Activated T-helper 9 cell treated with anti-CD3 and anti-CD28 coated beads, Interleukin-2, amount 50 U/mL, for 16 hours (primary cell): ENCODE measurements at places on chromosomes 1 and 21.

GRCh38 chr1:114111731-114112641 lies 41.7 kb downstream of the SYT6 start:
- no peak for DNase-seq

GRCh38 chr21:39536835-39537234 lies 75.9 kb upstream of the B3GALT5 start:
- DNase-seq, result no peak

DNA sequence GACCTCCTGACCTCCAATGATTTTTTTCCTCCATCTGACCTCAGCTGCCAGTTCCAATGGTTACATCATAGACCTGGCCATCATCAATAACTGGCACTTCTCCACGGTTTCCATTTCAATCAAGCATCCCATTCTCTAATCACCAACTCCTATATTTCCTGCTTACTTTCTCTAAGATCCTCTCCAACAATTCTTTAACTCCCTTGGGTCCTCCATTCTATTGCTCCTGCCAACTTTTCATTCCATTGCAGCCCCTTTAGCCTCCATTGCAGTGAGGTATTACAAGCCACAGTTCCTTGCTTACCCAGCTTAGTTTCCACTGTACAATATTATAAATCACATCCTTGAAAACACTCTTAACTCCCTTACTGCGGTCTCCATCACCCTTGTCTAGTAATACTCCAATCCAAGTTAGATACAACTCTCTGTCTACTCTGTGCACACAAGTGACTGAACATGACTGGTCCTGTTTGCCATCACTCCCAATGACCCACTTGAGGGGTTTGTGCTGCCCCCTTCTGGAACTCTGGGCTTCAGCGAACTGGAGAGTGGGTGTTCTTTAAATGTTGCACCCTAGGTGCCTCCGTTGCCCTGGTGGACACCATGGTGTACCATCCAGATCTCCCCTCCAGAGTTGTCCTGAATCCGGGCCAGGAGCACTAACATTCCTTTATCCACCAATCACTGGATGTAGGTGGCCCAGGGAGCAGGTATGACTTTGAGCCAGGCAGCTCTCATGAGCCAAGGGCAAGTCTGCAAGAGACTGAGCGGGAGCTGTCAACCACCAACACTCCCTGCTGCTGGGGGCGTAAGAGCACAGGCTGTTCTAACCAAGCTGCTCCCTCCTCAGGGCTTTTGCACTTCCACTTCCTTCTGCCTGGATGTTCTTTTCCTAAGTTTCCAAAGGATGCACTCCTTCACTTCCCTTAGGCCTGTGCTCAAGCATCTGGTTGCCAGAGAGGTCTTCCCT lies 3.7 kb upstream of the FNDC7 start:
- DNase-seq, result peak; percentile 41

GRCh38 chr1:70334436-70334835 lies 20.1 kb downstream of the ANKRD13C start:
- DNase-seq, result no peak

GRCh38 chr1:54407404-54408146 lies 1.4 kb upstream of the SSBP3 start:
- peak; percentile 34 for DNase-seq

DNA sequence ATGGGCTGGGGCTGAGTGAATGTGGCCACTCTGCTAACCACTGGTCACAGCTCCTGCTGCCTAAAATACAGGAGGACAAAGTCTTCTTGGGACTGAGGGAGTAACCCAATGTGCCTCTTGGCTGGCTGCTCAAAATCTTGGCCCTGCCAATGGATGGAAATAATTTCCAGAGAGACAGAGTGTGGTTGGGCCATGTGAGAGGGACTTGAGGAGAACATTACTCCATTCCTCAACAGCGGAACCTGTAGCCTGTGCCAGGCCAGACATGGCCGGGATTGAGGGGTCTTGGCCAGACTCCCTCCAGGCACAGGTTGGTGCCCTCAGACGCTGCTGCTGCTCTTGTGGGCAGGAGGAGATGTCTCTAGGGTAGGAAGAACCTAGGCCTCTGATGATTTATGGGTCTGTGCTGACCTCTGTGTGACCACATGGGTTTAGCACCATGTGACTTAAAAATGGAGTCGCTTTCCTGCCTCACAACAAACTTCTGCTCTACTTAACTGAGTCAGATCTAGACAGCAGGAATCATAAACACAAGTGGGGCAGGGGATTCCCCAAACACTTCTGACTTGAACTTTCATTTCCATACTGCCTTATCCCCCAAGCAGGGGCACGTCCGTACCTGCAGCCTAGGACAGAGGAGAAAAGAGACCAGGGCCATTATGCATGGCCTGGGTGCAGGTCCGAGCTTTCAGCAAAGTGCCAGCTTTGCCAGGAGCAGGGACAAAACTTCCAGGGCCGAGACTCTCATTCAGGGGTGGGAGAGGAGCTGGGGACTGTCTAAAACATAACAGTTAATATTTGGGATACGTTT lies 79.2 kb downstream of the CD34 start:
- peak; percentile 34 for DNase-seq

DNA sequence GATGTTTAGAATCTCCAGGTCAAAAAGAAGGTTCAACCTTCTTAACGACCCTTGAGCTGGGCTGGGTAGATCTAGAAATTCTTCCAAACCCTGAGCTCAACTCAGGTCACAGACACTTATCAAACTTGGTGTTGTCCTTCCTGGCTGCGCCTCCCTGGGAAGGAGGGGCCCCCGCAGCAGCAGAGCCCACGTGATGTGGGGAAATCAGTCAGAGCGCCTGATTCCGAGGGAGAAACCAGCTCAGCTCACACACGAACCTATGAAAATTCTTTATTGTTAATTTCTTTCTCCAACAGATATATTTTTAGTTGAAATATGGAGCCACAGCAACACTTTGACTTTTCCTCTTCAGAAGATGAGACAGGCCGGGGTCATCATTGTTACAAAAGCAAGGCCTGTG lies 24.3 kb upstream of the CLSTN1 start:
- DNase-seq, result no peak

- DNase-seq, result no peak
These were observed 13.9 kb downstream of the SSR2 start for GRCh38 chr1:156006666-156007376.

DNA sequence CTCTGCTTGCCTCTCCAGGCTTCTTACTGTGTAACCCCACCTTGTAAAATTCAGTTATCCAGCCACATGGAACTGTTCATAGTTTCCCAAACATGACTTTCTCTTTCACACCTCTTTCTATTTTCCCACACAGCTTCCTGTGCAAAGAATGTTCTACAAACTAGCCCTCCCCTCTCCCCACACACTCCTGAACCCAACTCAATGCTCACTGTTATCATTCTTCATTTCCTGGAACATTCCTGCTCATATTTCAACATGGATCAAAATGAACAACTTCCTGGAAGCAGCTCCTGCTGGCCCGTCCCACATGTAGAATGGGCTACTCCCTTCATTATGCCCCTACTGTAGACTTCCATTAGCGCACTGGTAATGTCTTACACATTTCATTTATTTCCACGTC lies 7.5 kb upstream of the HSD11B1 start:
- DNase-seq, result no peak

DNA sequence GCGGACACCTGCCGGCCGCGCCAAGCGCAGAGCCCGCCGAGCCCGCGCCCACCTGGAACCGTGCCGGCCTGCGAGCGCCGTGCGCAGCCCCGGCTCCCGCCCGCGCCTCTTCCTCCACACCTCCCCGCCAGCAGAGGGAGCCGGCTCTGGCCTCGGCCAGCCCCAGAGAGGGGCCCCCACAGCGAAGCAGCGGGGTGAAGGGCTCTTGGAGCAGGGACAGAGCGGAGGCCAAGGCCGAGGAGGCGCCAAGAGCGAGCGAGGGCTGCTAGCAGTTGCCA lies 50.1 kb upstream of the KRTAP19-8 start:
- DNase-seq, result no peak

DNA sequence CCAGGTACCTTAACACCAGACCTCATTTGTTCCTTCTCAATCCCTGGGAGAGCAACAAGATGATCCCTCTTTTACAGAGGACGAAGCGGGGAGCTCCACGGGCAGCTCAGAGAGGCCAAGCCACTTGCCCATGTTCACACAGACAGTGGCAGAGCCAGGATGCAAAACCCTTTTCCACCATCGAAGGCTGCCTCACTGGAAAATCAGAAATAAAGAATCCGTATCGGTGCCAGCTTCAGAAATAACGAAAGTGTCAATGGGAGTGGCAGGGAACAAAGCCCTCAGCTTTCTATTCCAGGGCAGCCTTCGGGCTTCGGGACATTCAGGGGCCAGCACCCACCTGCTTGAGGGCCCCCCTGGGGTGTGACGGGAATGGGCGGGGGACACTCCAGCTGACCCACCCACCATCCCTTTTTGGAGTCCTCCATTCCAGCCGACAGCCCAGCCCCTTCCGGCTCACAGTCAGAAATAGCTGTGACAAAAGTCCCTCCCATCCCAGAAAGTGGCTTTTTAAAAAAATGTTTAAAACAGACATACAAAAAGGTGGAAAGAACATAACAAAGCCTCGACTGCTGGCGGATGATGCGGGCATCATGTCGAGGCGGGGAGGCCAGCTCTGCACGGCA lies 6.0 kb downstream of the IFFO2 start:
- peak; percentile 31 for DNase-seq

- DNase-seq, result no peak
These were observed 95.6 kb downstream of the TTC3 start for GRCh38 chr21:37168666-37169065.

DNA sequence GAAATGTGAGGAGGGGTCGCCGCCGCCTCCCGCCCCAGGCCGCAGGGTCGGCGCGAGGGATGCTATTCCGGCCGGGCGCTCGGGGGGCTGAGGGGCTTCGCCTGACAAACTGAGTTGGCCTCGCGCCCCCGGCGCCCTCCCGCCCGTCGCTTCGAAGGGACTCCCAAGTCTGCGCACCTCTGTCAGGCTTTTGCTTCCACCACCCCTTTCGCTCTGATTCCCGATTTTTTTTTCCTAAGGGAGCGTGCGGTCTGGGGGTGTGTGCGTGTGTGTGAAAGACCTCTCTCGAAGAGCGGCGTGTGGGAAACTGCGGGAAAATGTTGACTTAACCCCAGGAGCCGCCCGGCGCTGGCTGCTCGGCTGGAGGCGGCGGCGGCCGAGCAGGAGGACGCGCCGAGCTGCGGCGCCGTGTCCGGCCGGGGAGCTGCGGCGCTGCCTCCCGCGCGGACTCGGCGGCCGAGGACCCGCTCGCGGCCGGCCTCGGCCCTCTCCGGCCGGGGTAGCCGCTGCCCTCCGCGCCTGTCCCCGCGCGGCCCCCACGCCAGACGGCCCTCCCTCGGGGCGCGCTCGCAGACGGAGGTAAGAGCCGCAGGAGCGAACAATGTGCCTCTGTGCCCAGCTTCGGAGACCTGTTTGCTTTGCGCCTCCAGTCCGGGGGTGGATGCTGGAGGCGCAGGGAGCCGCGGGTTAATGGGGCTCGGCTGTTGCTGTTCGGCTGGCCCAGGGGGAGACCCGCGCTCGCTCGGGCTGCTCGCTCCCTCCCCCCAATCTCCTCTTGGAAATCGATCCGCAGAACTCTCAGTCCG lies 1.1 kb downstream of the ADGRL2 start:
- no peak for DNase-seq

DNA sequence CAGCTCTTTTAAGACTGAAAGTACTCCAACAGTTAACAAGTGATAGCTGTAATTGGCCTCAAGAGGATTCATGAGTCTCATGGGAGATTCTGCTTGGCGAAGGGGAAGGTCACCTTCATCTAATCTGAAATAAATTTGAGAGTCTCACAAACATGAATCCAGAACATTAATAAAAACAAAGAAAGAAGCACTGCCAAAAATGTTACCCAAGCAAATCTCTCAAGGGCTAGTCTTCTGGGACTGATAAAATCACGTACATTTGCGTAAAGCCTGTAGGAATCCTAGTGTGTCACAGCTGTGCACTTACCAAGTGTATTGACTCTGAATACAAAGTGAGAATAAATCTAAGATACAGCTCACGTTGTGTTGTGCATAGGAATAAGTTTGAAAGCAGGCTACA lies 21.2 kb upstream of the NUF2 start:
- no peak for DNase-seq

GRCh38 chr1:3594706-3595377 lies 16.5 kb downstream of the MEGF6 start:
- DNase-seq, result no peak

GRCh38 chr1:145955436-145955835 lies 2.4 kb downstream of the LIX1L start:
- DNase-seq, result no peak

DNA sequence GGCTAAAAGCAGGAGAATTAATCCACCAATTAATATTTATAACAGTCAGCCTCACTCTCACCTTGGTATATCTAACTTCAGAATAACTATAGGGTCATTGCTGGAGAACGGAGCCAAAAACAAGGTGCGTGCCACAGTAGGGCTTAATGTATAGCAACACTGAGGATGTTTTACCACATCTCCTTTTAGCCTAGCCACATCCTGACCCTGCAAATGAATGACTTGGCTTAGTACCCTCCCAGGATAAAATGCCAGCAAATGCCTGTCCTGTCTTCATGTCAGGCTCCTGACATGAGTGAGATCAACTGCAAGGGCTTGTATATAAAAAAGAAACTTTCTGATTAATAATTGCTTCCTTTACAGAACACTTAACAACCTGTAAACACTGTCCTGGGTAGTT lies 2.7 kb upstream of the CDC42BPA start:
- DNase-seq, result no peak
